Nephron progenitor cell (in vitro differentiated cells): ENCODE measurements at places on chromosomes 16 and 17.

GRCh38 chr17:2057760-2058585 lies 3.1 kb downstream of the HIC1 start:
- DNase-seq: no peak

DNA sequence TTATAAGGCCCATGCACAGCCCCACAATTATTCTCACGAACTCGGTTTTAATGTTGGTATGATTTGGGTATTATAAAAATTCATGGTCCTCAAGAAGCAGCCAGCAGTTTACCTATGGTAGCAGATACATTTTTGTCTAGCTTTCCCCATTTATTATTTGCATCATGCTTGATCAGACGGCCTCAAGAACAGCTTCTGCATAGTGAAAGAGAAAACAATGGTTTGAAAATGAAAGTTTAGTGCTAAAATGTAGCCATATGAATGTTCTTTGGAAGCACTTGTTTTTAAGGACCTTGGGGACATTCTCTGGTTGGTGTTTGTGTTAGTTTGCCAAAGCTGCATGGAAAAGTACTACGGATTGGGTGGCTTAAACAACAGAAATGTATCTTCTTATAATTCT lies 72.4 kb upstream of the CPHXL start:
- DNase-seq: no peak

DNA sequence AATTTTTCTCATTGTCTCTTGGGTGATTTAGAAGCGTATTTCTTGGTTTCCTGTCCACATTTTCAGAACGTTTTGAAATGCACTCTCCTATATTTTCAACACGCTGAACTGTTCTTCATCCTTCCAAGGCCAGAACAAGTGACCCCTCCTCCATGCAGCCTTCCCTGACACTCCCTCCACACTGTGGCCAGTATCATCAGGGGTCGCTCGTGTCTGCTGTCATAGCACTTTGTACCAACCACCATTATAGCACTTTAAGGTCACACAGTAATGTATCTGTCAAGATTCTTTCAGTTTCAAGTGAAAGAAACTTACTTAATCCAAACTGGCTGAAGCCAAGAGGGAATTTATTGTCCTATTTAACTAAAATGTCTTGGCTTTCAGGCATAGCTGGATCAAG lies 17.5 kb upstream of the IL21R start:
- DNase-seq: no peak

DNA sequence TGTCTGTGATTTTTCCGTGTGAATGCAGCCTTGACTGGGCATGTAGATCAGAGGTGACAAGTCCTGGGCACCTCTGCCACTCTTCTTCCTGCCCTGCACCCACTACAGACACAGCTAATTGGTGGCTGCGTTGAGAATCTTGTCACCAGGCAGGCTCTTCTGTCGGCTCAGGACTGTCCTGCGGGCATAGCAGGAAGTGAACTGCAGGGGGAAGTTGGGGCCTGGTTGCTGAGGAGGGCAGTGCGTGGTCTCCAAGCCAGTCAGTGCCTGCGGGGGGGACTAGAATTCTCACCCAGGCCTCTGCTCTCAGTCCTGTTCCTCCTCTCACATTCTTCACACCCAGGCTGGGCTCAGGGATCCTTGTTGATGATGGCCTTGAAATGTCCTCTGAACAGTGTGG lies 50.5 kb downstream of the JPH3 start:
- no peak for DNase-seq

GRCh38 chr17:5783851-5784250 lies 199.5 kb upstream of the NLRP1 start:
- DNase-seq: no peak

GRCh38 chr16:22071331-22071910 lies 20.9 kb upstream of the VWA3A start:
- DNase-seq: no peak

DNA sequence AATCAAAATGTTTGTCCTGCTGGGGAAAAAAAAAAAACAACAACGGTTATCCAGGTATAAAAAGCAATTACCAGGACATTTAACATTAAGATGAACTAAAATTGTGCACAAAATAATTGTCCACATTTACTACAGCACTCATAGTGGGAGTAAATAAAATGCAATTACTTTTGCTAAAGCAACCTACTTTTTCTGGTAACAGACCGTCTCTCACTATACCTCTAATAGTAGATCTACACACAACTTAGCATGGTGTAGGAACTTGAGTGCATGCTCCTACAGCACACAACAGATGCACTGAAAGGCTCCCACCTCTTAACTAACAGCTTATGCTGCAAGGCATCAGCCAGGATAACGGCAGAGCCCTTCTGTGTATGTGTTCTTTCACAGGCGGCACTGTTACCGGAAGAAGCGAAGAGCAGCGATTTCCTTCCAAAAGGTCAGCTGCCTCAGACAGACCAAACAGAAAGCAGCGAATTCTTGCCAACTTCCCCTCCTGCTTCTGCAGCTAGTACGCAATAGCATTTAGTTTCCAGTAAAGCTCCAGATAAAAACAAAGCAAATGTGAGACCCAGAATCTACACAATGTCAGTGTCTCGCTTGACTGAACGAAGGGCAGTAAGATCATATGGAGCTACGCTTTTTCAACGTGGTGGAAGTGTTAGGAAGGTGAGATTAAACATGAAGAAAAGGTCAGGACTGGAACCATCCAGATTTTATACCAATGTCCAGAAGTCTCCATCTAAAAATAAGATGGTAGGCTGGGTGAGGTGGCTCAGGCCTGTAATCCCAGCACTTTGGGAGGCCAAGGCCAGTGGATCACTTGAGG lies 27.6 kb downstream of the STAT5B start:
- no peak for DNase-seq

GRCh38 chr16:70483426-70483825 lies 29.0 kb downstream of the FCSK start:
- no peak for DNase-seq

- no peak for DNase-seq
Observed at GRCh38 chr17:57993471-57994365, 5.7 kb upstream of the VEZF1 start.

- no peak for DNase-seq
Observed at GRCh38 chr16:86455640-86456039, 54.7 kb upstream of the FOXF1 start.

GRCh38 chr17:70181376-70181775 lies 12.0 kb downstream of the KCNJ2 start:
- no peak for DNase-seq

GRCh38 chr17:42843358-42843934 lies 934 bp upstream of the AOC2 start:
- peak; percentile 40 for DNase-seq

- no peak for DNase-seq
Observed at GRCh38 chr16:73361061-73361460, 313.1 kb upstream of the ZFHX3 start.

DNA sequence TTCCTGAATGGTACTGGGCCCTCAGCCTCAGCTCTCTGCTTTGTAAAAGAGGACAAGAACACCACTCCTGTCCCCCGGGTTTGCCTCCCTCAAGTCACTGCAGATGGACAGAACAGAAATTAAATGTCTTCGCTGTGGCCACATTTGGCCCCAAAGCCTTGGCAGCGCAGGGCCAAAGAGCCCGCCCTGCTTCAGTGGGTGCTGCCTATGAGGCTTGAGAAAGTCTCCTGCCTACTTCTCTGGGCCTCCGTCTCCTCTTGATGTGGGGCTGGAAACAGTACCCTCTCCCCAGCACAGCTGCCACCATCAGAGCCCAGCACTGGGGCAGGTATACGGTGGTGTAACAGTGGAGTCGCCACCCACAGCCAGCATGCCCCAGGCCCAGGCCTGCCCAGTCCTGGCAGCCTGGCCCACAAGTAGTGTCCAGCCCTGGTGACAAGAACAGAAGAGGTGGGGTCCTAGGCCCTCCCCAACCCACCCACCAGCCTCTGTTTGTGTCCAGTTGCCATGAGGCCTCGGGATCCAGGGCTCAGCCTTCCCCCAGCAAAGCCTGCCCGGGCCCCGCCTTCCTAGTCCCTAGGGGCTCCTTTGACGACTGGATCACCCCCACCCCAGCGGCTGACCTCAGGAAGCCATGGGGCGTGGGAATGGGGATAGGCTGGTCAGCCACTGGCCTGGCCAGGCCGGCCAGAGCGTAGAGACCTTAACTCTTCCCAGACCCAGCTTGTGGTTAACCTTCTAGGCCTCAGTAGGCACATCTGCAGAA lies 3.9 kb upstream of the TPPP3 start:
- peak; percentile 62 for DNase-seq

DNA sequence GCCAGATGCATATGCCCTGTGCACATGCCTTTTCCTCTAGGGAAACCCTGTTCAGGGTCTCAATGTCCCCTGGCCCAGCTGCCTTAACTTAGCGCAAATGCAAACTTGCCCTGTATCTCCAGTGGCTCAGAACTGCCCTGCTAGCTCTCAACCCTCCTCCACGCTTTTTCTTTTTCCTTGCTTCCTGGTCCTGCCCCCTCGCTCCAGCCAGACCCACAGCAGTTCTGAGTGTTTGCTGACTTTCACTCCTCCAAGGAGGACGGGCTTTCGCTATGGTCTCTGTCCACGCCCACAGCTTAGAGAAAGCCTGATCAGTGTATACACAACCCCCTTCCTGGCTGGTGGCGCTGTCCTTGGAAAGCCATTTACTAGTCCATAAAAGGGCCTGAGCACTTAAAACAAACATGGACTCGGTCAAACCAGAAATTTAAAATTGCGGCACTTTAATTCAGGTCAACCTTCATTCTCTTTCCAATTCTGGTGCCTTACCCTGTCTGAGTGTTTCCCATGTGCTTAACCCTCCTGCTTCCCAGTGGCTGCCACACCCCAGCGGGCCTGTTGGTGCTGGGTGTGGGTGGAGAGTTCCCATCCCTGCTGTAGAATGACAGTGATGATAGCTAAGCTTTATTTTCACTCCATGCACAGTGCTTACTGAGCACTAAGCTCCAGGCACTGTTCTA lies 15.6 kb upstream of the TMEM98 start:
- peak; percentile 36 for DNase-seq

DNA sequence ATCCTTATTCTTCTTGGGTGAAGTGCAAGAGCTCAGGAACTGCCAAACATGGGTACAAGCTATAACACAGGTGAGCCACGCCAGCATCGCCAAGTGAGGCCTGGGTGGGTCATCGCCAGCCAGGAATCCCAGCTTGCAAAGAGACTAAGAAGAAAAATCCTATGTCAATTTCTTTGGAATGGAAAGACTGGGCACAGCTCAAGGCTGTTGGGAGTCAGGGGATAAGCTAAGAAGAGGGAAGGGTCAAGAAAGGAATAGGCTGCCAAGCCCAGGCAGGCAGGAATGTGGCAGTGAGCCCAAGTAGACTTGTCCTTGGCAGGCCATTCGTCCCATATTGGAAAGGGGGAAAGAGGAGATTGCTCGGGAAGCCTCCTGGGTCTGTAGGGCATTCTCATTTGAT lies 191.4 kb upstream of the CDH5 start:
- DNase-seq: no peak

- DNase-seq: no peak
Observed at GRCh38 chr17:34299956-34300577, 14.5 kb downstream of the CCL11 start.

DNA sequence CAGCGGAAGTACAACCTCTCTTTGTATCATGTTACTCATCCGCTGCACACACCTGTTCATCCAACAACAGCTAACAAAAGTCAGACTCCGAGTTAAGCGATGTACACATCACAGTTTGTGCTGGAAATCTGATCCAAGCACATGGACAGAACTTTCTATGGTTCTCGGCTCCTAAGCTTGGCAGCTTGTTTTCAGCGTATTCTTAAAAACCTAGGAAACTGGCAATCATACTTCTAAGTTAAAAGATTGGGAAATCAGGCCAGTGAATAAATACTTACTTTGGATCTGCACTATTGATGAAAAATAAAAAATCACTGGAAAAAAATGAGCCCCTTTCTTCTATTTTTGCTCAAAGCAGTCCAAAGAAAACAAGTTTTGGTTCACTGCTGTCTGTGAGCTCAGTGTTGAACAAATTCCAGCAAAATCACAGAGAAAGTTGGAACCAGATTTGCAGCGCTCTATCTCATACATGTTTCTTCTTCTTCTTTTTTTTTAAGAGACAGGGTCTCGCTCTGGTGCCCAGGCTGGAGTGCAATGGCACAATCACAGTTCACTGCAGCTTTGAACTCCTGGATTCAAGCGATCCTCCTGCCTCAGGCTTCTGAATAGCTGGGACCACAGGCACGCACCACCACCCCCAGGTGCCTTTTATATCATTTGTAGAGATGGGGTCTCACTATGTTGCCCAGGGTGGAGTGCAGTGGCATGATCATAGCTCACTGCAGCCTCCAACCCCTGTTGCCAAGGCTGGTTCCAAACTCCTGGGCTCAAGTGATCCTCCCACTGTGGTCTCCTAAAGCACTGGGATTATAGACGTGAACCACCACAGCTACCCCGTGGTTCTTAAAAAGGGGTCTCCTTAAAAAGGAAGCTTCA lies 71.6 kb upstream of the CREBBP start:
- DNase-seq: no peak

- no peak for DNase-seq
Observed at GRCh38 chr16:25966172-25967097, 274.7 kb downstream of the HS3ST4 start.

GRCh38 chr17:43814026-43814425 lies 18.9 kb downstream of the MPP3 start:
- DNase-seq: no peak

- no peak for DNase-seq
Observed at GRCh38 chr17:77604301-77604972, 354.1 kb upstream of the TNRC6C start.

- DNase-seq: no peak
Observed at GRCh38 chr17:45430738-45431530, 1.7 kb downstream of the ARHGAP27 start.

DNA sequence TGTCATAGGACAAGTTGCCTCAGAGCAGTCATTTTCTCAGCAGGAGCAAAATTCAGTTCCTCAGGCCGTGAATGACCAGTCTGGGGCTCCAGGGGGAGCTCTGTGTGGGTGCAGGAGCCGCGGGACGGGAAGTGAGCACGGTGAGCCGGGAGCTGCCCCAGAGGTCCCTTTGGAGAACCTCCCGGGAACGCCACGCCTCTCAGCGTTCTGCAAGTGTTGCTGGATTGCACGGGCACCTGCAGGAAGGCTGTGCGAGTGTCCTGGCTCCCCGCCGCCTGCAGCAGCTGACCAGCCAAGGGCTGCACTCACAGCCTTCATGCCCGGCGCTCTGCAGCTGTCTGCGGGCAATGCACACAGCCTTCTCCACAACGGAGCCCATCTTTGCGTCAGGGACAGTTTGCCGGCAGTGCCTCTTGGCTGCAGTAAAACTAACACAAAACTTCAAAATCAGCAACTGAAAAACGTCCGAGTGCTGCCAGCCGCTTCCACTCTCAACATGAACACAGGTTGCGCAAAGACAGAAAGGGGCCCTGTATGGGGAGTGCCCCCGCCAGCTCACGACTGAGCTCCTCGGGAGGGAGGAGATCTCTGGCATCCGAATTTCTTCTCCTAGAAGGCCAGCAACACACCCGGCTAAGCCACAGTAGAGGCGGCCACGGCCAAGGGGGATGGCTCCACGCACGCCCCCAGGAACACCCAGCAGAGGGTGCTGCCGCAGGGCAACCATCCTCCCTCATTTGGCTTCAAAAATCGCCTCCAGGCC lies 16.0 kb downstream of the NDUFAF8 start:
- peak; percentile 72 for DNase-seq
